ENCODE measurements at places on chromosomes 1 and 21.

GRCh38 chr1:232951605-232952004 lies 1.2 kb downstream of the NTPCR start:
- no peak for DNase-seq

DNA sequence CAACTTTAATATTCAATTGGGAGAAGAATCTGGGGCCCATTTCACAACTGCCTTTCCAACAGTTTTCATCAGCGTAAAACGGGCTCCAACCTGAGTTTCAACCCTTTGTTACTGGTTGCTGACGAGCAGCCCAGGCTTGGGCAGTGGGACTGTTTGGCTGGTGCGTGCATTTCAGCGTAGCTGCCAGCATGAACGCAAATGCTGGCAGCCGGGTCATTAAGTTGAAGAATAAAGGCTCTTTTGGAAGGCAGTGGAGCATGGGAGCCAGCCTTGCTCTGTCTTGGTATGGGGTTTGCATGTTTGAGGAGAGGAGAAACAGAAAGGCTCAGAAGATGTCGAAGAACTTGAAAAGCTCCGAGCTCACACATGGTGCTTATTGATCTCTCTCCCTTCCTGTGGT lies 40.7 kb downstream of the WDR3 start:
- no peak for DNase-seq

DNA sequence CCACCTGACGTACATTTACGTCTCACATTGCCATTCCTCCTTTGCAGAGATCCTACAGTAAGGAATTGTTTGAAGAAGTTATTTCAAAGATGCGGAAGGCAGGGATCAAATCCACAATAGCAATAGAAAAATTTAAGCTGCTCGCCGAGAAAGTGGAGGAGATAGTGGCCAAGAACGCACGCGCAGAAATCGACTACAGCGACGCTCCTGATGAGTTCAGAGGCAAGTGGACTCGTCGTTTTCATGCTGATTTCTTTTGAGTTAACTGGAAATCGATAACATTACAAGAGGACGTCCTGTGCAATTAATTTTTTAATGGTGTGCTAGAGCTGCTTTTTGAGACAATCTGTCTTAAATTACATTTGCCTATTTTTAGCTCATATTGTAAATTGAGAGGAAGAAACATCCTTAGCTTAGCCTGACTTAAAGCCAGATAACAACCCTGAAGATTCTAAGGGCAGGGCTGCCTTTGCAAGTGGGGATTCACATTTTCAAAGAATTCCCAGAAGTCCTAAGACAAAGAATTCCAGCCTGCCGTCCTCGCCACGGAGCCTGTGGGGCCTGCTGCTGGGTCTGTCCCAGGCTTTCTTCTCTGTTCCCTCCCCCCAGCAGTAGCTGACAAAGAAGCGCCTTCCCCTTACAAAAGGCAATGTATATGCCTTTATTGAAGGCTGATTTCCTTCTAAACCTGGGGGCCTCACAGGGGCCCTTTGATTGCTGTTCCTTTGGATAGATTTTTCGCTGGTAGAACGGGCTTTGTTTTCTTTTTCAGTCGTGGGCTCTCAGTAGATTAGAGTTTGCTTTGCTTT lies 31.6 kb upstream of the KIF1B start:
- no peak for DNase-seq

DNA sequence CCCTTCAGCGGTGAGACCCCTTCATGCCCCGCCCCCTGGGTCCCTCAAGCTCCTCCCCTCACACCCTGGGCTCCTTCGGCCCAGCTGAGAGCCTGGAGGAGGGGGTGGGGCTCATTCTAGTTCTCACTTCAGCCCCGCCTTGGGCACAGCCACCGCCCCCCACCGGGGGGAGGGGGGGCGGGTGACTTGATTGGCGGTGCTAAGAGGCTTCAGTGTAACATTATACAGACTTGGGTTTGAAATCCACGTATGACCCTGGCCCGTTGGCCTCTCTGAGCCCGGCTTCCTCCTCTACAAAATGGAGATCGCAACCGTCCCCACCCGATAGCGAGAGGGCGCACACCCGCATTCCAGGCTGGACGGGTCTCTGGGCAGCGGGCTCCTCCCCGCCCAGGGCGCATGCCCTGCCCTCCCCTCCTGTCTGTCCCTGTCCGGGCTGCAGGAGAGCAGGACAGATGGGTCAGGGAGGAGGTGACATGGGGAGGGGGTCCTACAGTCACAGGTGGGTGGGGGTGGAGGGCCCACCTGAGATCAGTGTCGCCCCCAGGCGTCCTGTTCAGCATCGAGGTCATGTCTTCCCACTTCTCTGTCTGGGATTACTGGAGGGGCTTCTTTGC lies 5.1 kb downstream of the CLCNKB start:
- no peak for DNase-seq

GRCh38 chr1:66678146-66678545 lies 74.1 kb upstream of the DYNLT5 start:
- DNase-seq = no peak

DNA sequence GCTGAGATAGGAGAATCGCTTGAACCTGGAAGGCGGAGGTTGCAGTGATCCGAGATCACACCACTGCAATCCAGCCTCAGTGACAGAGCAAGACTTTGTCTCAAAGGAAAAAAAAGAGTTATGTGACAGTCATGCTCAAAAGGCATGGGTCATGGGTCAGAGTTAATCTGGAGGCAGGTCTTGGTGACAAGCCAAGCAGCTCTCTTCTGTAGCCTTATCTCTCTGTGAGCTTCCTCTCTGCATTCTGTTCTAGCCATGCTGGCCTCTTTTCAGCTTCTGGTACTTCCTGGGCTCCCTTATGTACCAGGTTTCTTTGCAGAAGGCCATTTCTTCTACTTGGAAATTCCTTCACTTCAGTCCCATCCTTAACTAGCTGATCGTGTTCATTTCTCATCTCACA lies 63.6 kb downstream of the NGF start:
- no peak for DNase-seq

- no peak for DNase-seq
Measured at GRCh38 chr1:98296681-98297080, 364.8 kb upstream of the SNX7 start.

DNA sequence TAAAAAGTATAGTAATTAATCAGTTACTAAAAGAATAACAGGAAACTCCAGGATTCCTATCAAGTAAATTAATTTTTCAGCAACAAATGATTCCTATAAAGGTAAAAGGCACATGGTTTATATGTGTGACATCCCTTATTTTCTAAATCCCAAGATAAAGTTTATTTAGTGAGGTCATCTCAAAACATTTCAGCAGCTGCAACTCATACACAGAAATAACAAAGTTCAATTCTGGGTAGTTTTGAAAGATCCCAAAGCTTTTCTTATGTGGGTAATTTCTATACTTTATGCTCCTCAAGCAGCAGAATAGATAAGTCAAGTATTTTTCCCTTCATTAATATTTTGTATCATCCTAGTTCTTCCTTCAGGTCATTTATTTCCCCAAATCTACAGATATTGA lies 117.7 kb downstream of the EIF4G3 start:
- DNase-seq = no peak
